ENCODE measurements at places on chromosomes 4 and X.

- DNase-seq, result peak; percentile 32
These were observed 16.3 kb upstream of the ESX1 start for GRCh38 chrX:104270916-104271512.

- DNase-seq, result no peak
These were observed 19.3 kb downstream of the SLC25A53 start for GRCh38 chrX:104137496-104137895.

- DNase-seq, result peak; percentile 50
These were observed 102.5 kb upstream of the MID1 start for GRCh38 chrX:10722851-10723250.

DNA sequence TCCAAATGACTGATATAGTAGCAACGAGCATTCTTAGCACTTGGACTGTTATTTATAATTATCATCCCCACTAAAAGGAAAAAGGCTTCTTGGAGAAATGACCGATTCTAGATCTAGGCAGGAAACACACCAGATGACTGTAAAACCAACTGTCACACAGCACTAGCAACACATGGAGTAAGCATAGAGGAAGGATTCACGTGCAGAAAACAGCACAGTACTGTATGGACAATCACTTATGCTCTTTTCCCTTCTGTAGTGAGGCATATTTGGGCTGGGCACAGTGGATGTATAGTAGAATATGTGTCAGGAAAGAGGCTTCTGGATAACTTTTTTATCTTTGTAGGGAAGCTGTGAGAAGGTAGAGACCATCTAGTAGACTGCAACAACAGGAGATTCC is 6.0 kb upstream of the COPS4 start:
- DNase-seq, result no peak

DNA sequence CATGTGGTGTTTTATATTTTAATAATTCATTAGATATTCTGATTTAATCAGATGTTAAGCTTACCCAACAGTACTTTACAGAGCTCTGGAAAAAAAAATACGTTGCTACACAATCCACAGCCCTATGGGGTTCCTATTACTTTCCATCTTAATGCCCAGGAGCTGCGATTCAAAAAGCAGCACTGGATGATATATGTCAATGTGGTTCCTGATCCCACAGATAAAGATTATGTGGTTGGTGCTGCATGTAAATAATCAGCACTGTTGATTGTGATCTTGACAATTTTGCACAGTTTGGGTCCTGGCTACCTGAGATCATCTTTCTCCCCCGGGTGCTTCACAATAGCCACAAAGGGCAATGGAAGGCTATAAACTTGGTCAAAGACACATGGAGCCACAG is 72.7 kb upstream of the DCLK2 start:
- DNase-seq, result no peak
